ENCODE measurements at places on chromosomes 5 and 9.

- no peak for DNase-seq
These were observed 46.6 kb downstream of the OSMR start for GRCh38 chr5:38892363-38892762.

GRCh38 chr5:90528601-90529193 is 687 bp downstream of the LYSMD3 start:
- no peak for DNase-seq

DNA sequence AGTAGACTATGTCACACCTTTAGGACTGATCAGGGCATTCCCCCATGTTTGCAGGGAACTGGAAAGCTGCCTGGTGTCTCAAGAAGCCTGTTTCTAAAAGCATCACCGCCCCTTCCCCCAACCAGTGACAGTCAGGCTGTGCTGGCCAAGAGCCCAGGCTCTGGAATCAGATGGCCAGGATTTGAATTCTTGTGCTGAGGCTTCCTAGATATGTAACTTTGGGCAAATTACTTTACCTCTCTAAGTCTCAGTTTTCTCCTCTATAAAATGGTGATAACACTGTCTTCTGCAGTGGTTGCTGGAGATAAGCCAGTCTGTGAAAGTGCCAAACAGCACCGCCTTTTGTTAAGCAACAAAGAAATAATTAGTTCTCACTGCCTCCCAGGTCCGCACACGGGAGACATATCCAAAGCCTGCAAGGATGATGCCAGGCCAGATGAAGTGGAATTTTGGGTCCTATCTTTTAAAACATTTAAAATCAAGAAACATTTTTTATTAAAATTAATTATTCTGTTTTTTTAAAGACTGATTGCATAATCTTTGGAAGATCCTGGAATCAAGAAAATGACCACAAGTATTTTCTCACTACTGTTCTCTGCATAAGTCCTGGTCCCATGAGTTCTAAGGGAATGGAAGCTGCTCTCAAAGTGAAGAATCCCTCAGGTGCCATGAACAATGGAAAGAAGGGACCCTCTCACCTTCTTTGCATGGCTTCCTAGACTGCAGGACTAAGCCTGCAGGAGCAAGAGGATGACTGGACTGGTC is 13.9 kb downstream of the SLC31A2 start:
- no peak for DNase-seq

GRCh38 chr9:90044710-90045151 is 439.9 kb downstream of the GADD45G start:
- peak; percentile 97 for DNase-seq

GRCh38 chr9:134618833-134619447 is 22.7 kb upstream of the COL5A1 start:
- no peak for DNase-seq

DNA sequence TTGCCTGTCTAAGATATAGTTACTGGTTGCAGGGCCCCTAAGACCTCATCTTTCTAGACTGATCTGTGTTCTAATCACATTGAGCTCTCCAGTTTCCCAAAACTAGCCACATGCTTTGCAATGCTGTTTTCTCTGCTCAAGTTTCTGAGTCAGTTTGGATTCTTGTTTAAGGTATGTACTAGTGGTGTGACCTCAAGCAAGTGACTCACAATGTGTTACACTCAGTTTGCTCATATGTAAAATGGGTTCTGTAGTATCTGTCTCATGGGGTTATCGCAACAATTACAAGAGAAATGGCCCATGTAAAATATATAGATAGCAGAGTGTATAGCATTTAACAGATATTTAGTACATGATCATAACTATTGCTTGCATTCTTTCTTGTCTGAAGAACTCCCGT is 153.1 kb upstream of the ELL2 start:
- DNase-seq, result no peak

DNA sequence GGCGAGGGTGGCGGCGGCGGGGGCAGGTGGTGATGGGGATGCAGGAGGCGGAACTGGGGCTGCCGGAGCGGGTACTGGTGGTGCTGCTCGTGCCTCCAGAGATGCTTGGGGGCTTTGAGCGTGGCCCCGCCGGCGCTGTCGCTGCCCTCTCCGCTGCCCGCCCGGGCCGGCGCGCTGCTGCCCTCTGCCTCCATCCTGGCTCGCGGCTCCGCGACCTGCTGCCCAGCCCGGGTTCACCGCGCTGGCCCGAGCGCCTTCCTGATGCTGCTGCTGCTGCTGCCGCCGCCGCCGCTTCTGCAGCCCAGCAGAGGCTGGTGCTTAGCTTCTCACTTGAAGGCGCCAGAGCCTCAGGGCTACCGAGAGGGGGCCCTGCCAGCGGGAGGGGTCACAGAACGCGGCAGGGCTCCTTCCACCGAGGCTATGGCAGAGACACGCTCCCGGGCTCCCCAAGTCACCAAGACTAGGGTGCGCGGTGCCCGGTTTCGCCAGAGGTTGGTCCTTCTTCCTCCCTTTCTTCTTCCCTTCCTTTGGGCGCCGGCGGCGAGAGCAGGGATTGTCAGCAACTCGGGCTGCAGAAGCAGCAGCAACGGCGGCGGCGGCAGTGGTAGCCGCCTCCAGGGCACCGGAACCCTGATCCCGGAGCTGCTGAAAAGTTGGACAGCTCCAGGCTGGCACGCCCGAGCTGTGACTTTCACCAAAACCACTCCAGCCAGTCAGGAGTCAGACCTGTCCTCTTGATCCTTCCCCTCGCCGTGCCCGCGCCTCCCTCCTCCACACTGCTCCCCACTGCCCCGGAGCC is at the start of gene PDE4D:
TSS of gene PDE4D (minus strand) at position 298 of the 799 bp plus-strand sequence.
- peak; percentile 32 for DNase-seq

GRCh38 chr5:87188391-87188790 is 79.3 kb upstream of the RASA1 start:
- DNase-seq, result no peak

DNA sequence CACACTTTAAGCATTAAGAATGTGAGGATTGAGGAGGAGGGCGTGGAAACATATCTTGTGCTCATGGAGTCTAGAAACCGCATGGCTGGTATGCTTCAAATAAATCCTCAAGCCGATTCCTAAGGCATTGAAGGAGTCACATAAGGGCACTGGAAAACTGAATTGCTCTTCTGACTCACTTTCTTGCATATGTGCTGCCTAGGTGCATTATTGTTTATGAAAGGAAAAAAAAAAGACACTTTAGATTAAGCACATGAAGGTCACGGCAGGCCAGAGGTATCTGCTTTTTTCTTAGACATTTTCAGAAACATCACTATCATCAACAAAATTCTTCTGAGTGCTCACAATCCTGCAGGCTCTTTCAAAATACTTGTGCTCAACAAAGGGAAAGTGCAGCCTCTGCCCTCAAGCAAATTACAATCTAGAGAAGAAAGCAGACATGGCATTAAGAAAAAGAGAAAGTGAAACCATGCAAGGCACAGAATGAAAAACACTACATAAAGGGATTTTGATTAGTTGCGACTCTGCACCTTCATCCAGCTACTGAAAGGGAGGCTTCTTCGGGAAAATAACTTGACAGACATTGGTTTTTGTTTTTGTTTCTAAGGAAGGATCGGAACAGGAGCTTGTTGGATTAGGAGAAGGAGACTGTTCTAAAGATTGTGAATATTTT is 2117.6 kb downstream of the MAT2B start:
- DNase-seq, result no peak

- DNase-seq, result no peak
These were observed 1366.8 kb downstream of the EFNA5 start for GRCh38 chr5:106303911-106304310.

DNA sequence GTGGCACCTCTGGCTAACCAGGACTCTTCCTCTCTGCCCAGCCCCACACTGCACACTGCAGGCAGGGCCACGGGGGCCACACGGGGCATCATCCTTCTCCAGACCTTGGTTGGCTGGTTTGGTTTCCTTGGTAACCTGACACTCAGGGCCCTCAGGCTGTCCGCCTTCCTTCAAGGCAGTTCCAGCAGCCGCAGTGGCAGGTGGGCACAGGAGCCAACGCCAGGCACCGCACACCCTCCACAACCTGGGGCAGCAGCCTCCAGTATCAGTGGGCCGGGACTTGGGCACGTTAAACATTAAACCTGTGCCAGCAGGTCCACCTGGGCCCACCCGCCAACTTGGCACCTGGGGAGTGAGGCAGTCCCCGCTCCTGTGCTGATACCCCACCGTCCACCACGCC is 1.9 kb downstream of the NPDC1 start:
- DNase-seq, result no peak

- DNase-seq, result no peak
These were observed 202.7 kb upstream of the NR3C1 start for GRCh38 chr5:143606043-143606752.

DNA sequence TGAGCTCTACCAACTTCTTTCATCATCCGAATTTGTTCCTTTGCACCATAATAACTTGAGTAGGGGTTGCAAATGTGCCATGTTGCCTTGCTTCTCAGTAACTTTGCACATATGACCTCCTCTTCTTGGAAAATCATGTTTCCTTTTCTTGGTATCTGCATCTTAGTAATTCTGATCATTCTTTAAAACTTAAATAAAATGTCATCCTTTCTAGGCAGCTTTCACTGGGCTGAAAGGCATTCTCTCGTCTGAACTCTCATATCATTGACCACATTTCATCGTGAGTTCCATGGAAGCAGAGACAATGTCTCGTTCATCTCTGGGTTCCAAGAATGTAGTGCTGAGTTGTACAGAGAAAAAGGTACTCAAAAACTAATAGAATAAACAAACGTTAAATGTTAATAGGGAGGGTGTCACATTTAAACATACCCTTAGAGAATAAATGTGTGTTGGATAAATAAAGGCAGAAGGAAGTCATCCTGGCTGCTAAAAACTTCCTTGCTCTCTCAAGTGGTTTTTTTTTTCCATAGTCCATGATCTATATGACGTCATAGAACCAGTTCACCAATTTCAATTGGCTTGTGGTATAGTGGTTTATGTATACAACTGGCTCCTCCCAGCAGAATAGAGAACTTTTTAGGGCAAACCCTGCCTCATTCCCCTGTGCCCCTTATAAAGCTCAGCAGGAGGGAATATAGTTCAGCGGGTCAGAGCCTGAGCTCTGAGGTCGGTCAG is 218.1 kb upstream of the TRIM32 start:
- DNase-seq, result no peak

DNA sequence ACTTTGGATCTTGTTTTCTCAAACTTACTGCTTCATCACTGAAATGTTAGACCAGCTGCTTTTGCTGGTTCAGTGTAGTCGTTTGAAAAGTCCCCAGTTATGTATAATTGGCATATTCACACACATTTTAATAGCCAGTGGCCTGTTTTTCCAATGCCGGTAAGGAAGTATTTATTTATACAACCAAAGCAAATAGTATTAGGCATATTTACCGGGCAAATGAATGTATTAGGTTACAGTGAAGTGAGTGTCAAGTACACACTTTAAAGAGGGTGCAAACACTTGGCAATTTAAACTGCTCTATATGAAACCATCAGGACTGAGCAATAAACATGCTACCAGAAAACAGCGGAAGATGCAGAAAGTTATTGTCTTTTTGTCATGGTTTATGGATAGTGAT is 242.9 kb downstream of the MCTP1 start:
- DNase-seq, result peak; percentile 34

- no peak for DNase-seq
These were observed 104.7 kb downstream of the ISL1 start for GRCh38 chr5:51487952-51488351.

DNA sequence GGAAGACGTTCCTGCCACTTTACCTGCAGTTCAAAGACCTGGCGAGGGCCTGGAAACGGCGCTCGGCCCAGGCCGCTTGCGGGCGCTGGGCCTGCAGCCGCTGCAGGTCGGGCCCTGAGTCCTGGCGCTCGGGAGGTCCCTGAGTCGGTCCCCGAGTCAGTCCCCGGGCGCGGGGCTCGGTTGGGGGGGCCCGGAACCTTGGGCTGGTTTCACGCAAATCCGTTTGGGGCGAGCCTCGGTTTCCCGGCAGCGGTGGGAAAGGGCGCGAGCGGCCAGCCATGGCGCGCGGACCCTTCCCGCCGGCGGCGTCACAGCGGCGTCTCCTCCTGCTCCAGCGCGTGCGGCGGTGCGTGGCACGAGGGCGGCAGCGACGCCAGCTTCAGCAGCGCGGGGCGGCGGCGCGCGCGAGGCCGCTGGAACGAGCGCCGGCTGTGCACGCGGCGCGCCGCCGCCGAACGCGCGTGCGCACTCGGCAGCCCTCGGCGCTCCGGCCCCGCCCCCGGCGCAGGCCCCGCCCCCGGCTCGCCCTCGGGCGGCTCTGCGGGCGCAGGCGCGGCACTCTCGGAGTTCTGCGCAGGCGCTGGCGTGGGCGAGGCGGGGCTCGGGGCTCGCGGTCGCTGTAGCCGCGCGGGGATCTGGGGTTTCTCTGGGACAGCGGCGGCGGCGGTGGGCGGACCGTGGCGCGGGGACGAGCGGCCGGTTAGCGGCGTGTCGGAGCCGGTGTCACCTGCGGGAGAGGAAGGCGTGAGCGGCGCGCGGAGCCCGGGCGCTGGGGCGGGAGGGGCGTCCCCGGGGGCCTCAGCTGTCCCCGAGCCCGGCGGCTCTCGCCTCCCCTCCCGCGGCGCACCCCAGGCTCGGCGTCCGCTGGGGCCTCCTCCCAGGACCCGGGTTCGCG is 29.9 kb downstream of the EXOC3 start:
- DNase-seq, result peak; percentile 94

DNA sequence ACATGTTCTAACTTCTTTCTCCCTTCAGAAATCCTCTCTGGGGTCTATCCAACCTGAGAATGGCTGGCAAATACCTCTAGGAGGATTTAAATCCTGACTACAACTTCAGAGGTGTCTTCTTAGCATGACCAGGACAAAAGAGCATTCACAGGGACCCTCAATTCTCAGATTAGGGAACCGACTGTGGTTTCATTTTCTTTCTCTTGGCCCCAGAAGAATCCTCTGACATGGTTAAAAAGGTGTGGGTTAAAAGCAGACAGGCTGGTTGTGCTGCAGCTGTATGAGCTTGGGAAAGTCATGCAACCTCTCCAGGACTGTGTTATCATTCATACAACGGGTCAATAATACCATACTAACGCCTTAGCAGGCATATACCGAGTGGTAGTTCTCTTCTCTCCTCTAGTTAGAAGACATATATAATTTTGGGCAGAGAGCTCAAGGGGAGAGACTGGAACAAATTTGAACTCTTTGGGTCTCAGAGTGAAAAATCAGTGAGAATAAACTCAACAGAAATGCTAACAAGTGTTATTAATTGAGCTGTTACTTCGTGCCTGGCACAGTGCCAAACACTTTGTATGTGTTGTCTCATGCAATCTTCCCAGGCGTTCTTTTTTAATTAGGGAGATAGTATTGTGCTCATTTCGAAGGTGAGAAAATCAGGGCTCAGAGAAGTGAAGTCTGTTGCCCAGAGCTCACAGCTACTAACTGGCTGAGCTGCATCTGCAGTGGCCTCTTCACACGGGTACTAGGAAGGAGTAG is 35.2 kb downstream of the INSYN2B start:
- no peak for DNase-seq

DNA sequence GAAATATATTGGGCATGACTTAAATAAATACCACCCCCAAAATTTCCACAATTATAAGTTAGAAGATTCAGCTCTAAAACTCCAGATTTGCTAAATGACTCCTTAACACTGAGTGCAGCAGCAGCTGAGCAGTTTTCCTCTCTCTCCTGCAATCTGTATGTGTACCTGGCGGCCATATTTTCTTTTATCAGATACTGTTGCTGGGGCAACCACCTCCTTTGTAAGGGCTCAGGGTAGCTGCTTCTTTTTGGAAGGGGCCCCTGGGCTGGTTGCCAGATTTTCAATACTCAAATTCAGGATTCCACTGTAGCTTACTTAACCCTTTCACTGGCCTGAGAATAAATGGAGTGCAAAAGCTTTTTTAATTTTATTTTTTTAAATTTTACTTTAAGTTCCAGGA is 197.0 kb downstream of the TAF11L14 start:
- peak; percentile 82 for DNase-seq

Measured in NCI-H2081 (cell line).